Activated CD8-positive, alpha-beta T cell treated with anti-CD3 and anti-CD28 coated beads for 36 hours (primary cell): ENCODE measurements at places on chromosomes 6 and 20. TPM values are rescaled to one million over a fixed set of nuclear protein-coding genes. Genes with fewer than 3 reads are reported as not detected.
A peak's percentile ranks its signal among the peaks of the same experiment; 100 is the strongest.

DNA sequence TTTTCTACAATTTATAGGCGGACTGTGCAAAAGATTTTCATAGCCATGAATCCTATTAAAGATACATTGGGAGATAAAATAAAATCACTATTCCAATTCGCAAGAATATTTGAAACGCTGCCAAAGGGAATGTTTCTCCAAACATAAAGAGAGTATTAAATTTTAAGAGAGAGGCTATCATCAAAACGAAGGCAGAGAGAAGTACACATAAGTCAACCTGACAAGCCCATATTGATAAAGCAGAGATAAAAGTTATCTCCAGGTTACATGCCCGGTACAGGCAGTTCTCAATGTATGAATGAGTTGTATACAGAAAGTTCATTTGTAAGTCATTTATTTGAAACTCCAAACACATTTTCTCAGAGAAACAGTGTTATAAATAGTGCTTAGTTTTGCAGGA, 193.1 kb downstream of the ATXN1 start:
- H3K4me1 ChIP-seq, result peaks cover 11% of the 10 kb centered on the region
- no peak for DNase-seq
- H3K4me3 ChIP-seq, result no peak overlapping the region
- no peaks in the 10 kb centered on the region for H3K27me3 ChIP-seq

- no peaks in the 10 kb centered on the region for H3K27me3 ChIP-seq
- no peaks in the 10 kb centered on the region for H3K4me1 ChIP-seq
- DNase-seq, result no peak
- peaks cover 8% of the 10 kb centered on the region for H3K36me3 ChIP-seq
- H3K4me3 ChIP-seq, result no peak overlapping the region
Measured at GRCh38 chr6:73299151-73299971, 36.4 kb upstream of the KHDC1 start.

The ETV7 gene
- 0.51 TPM for total RNA-seq

DNA sequence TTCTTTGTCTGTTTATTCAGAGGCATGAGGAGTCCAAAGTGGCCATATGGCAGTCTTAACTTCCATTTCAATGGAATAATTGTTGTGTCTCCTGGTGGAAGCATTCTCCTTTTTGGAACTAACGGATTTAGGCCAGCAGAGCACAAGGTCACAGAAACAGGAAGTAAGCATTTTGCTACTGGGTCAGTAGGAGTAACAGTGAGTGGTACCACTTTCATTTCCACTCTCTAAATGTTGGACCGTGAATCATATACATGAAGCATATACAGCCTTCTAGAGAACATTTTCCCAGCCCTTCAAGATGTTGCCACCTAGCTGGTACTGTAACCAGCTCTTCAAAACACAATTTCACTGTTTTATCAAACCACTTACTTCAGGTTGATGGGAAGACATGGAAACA, 182.8 kb downstream of the EYS start:
- DNase-seq, result no peak
- no peak overlapping the region for H3K27ac ChIP-seq
- H3K36me3 ChIP-seq, result no peaks in the 10 kb centered on the region
- no peaks in the 10 kb centered on the region for H3K27me3 ChIP-seq

DNA sequence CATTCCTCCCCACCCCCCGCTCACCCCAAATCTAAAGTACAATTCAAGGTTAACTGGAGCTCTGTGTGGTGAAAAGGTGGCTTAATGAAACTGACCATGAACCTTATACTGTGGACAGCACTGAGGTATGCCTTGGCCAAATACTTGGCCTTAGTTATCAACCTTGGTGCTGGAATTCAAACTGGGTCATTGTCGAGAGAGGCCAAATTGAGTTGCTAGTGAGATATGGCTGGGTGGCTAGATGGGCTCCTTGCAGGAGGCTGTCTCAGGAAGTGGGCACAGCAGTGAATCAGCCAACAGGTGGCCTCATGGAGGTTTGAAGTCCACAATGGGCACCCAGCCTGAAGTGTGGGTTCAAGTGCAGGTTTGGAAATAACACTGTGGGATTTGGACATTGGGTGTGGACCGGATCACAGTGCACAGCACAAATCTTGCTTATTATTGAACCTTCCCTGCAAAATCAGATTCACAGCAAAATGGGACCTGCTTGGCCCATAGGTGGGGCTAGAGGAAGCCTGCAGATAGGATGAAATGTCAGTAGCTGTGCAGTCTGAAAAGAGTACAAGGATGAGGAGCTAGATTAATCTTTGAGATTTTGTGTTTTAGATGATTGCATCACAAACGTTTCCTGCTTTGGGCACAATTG, 5.6 kb upstream of the BTBD3 start:
- H3K4me1 ChIP-seq, result no peaks in the 10 kb centered on the region
- no peaks in the 10 kb centered on the region for H3K36me3 ChIP-seq
- H3K27ac ChIP-seq, result no peak overlapping the region
- no peak overlapping the region for H3K4me3 ChIP-seq

DNA sequence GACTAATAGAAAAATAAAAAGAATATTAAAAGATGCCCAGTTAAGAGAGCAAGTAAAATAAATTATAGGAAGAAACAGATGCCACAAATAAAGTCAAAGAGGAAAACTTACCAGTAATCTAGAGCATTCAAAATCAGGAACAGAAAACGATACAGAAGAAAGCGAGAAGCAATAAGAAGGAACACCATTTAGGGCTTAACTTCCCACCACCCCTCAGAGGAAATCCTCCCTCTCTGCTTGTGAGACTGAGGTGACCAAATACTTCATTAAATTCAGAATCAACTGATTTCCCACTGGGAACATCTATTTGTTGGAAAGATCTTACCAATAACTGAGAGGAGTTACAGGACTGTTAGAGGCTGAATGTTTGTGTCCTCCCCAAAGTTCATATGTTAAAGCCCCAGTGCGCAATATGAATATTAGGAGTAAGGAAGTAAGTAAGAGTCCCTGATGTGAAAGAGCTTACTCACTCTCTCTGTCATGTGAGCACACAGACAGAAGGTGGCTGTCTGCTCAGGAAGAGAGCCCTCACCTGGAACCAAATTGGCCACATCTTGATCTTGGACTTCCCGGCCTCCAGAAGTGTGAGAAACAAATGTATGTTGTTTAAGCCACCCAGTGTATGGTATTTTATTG, 19.5 kb downstream of the KATNA1 start:
- no peak for DNase-seq
- H3K4me3 ChIP-seq, result no peak overlapping the region
- peaks cover 11% of the 10 kb centered on the region for H3K36me3 ChIP-seq
- H3K4me1 ChIP-seq, result peaks cover 11% of the 10 kb centered on the region
- peak overlapping the region; percentile 70 for H3K27ac ChIP-seq

The ACTL10 gene
- 2.4 TPM for total RNA-seq

DNA sequence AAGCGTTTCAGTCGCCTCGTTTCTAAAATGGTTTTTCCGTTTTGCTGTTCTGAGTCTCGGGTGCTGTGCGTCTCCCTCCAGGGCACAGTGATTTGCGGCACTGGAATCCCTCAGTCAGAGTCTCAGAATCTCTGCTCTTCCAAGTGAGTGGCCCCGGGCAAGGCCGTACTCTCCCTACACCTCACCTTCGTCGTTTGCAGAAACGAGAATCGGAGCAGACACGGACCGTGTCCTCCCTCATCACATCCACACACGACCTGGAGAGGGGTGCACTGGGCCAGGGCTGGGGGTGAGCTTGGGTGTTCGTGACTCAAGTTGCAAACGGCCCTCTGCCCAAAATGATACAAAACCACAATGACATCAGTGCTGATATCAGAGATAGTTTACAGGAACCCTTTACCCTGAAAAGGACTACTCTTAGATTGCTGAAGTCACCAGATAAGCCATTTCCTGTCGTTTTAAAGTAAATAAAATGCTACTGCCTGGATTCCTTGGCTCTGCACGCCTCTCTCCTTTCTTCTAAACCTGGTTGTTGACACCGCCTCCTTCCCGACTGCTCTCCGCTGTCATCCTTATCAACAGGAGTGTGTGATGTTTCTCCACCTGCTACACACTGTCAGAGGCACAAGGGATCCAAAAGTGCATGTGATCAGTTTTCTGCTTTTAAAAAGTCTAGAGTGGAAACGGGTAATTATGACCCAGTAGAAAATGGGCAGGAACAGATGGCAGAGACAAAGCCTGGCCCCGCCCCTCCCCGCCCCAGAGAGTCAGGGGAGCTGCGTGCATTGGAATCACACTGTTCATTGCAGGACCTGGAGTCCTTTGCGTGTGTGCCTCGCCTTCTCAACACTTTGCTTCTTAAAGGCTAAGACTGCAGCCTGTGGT, 38.4 kb downstream of the KIF25 start:
- H3K36me3 ChIP-seq, result peaks cover 1% of the 10 kb centered on the region
- H3K4me3 ChIP-seq, result no peak overlapping the region
- peaks cover 16% of the 10 kb centered on the region for H3K27me3 ChIP-seq
- no peaks in the 10 kb centered on the region for H3K4me1 ChIP-seq
- H3K27ac ChIP-seq, result no peak overlapping the region

GRCh38 chr6:113047148-113047547, 700.0 kb downstream of the RFPL4B start:
- H3K4me1 ChIP-seq, result no peaks in the 10 kb centered on the region
- no peak overlapping the region for H3K27ac ChIP-seq
- no peaks in the 10 kb centered on the region for H3K27me3 ChIP-seq
- no peaks in the 10 kb centered on the region for H3K36me3 ChIP-seq
- no peak overlapping the region for H3K4me3 ChIP-seq
- DNase-seq, result no peak

GRCh38 chr6:18034798-18035202, 47.4 kb upstream of the KIF13A start:
- no peak overlapping the region for H3K27ac ChIP-seq
- peaks cover 5% of the 10 kb centered on the region for H3K27me3 ChIP-seq
- H3K36me3 ChIP-seq, result no peaks in the 10 kb centered on the region

DNA sequence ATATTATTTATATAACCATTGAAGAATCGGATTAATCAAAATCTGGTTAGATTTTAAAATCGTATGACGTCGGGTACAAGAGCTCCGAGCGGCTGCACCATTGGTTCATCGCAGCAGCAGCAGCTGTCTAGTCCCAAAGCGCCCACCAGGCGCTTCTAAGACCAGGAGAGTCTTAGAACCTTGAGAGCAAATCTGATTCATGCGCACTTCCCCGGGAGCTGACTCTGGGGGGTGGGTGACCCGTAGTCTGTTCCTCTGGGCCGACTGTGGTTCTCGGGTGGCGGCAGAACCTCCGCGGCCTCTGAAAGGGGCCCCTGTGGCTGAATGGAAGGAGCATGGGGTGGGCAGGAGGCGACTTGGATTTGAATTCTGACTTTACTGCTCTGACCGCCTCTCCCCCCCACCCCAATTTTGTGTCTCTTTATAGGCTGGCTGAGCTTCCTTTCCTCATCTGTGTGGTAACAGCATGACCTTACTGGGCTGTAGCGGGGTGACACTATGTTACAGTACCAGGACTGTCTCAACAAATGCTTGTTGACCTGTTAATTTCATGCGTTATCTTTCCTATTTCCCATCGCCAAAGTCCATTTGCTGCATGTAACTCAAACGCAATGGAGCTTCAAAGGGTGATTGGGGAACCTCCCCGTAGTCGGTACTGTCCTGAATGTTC, 119.7 kb downstream of the RTN4IP1 start:
- peak overlapping the region; percentile 71 for H3K27ac ChIP-seq
- peaks cover 6% of the 10 kb centered on the region for H3K36me3 ChIP-seq
- H3K4me1 ChIP-seq, result peaks cover 22% of the 10 kb centered on the region
- H3K4me3 ChIP-seq, result peak overlapping the region; percentile 90

The E2F3 gene
- total RNA-seq, result 17.0 TPM

DNA sequence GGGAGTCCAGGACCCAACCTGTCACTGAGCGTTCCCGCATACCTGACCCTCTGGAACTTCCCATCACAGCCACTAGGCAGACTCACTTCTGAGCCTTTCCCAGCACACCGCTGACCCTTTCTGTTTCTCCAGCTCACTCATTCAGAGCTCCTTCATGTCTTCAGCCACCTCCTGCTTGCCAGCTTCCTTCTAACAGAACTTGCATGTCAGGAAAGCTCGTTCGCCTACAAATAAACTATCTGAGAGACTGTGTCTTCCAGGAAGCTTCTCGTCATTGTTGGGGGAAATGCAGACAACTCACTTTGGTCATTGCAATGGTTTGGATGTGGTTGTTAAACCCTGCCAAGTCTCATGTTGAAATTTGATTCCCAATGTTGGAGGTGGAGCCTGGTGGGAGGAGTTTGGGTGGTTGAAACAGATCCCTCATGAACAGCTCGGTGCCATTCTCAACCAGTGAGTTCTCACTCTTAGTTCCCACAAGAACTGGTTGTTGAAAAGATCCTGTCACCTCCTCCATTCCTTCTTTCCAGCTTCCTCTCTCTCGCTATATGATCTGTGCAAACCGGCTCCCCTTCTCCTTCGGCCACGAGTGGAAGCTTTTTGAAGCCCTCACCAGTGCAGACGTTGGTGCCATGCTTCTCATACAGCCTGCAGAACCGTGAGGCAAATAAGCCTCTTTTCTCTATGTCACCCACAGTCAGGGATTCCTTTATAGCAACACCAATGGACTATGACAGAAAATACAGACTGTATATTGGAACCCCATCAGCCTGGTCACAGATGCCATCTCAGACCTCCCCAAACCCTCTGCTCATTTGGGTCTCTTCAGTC, 1.4 kb upstream of the MUC21 start:
- no peak overlapping the region for H3K4me3 ChIP-seq
- H3K36me3 ChIP-seq, result no peaks in the 10 kb centered on the region
- H3K27ac ChIP-seq, result no peak overlapping the region
- DNase-seq, result no peak
- H3K27me3 ChIP-seq, result peaks cover 26% of the 10 kb centered on the region

DNA sequence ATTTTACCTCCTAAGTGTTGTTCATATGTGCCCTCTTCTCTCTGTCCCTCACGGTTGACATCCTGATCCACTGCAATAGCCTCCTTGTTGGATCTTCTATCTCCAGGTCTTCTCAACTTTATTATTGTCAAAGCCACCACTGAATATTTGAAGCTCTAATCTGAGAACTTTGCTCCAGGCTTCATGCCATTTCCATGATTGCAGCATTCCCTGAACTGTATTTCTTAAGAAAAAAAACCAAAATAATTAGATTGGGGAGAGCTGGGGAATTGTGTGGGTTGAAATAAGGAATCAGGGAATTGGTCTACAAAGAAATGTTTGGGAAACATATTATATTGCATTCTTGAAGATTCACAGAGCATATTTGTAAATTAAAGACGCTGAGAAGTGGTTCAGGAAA, 2.5 kb upstream of the STX7 start:
- H3K36me3 ChIP-seq, result no peaks in the 10 kb centered on the region
- DNase-seq, result no peak
- no peak overlapping the region for H3K4me3 ChIP-seq
- peaks cover 1% of the 10 kb centered on the region for H3K27me3 ChIP-seq
- H3K27ac ChIP-seq, result no peak overlapping the region
- peaks cover 23% of the 10 kb centered on the region for H3K4me1 ChIP-seq

DNA sequence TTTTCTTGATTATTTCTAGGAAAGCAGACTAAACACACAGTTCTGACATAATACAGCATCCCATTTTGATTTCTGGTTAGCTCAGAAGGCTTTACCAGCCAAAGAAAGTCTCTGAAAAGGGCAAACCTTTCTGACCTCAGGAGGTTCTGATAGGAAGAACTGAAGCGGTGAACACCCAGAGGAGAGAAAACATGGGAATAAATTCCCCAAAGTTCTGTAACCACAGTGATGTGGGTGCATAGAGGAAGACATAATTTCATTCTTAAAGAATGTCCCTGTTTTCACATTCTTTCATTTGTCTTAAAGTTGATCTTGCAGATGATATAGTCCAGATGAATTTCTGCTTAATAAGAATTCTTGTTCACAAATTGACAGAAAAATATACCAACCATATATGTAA, 60.3 kb downstream of the RSPO3 start:
- no peak for DNase-seq
- H3K27me3 ChIP-seq, result peaks cover 16% of the 10 kb centered on the region
- no peaks in the 10 kb centered on the region for H3K36me3 ChIP-seq
- H3K27ac ChIP-seq, result no peak overlapping the region
- H3K4me1 ChIP-seq, result no peaks in the 10 kb centered on the region
- no peak overlapping the region for H3K4me3 ChIP-seq

- H3K27ac ChIP-seq, result no peak overlapping the region
- no peak for DNase-seq
- H3K27me3 ChIP-seq, result no peaks in the 10 kb centered on the region
Measured at GRCh38 chr6:122752459-122752858, 27.1 kb upstream of the FABP7 start.
